ENCODE measurements at places on chromosomes 4 and X.
A peak's percentile ranks its signal among the peaks of the same experiment; 100 is the strongest.

- DNase-seq, result no peak
Observed at GRCh38 chrX:74242484-74243138, 61.4 kb upstream of the ZCCHC13 start.

GRCh38 chrX:74922922-74923543 lies 2.2 kb downstream of the NEXMIF start:
- DNase-seq, result no peak

DNA sequence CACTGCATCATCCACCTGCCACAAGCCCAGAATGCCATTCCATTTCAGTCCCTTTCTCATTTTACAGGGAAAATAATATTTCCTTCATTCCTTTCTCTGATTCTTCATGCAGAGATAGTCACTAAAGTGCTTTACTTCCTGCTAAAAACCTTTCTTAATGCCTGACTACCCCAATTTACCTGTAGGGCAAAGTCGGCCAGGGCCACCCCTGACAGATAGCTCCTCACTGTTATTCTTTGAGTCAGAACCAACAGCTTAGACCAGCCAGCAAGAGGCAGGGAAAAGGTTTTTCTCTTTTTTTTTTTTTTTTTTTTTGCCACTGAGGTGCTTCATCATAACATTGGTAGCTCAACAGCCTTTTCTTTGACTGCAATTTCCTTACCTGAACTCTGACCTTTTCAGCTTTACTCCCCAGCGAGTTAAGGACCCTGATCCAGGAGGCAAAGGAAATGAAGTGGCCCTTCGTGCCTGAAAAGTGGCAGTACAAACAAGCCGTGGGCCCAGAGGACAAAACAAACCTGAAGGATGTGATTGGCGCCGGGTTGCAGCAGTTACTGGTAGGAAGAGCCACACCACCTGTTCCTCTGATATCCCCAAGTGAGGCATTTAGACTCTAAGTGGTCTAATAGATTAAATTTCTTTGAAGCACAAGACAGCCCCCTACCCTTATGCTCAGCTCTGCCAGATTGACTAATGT lies 85.0 kb downstream of the ALPK1 start:
- peak; percentile 17 for DNase-seq

DNA sequence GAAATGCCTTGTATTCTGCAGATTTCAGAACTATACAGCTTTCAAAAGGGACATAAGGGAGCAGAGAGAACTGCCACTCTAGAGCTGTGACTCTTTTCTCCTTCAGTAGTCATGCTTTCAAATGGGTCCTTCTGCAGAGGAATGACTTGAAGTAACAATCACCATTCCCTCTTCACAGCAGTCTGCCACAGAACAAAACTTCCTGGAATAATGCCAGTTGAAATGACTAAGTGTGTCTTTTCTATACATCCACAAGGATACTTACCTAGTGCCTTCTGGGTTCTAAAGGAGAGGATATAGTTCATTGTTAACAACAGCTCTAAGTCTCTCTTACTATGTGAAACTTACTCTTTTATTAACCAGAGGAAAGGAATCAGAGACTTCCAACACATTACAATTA lies 515.4 kb upstream of the ATOH1 start:
- DNase-seq, result no peak

DNA sequence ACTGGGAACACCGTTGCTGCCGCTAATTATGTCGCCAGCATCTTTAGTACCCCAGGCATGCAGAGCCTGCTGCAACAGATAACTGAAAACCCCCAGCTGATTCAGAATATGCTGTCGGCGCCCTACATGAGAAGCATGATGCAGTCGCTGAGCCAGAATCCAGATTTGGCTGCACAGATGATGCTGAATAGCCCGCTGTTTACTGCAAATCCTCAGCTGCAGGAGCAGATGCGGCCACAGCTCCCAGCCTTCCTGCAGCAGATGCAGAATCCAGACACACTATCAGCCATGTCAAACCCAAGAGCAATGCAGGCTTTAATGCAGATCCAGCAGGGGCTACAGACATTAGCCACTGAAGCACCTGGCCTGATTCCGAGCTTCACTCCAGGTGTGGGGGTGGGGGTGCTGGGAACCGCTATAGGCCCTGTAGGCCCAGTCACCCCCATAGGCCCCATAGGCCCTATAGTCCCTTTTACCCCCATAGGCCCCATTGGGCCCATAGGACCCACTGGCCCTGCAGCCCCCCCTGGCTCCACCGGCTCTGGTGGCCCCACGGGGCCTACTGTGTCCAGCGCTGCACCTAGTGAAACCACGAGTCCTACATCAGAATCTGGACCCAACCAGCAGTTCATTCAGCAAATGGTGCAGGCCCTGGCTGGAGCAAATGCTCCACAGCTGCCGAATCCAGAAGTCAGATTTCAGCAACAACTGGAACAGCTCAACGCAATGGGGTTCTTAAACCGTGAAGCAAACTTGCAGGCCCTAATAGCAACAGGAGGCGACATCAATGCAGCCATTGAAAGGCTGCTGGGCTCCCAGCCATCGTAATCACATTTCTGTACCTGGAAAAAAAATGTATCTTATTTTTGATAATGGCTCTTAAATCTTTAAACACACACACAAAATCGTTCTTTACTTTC lies 1.8 kb downstream of the UBQLN2 start:
- peak; percentile 6 for DNase-seq

GRCh38 chr4:148445071-148445859 lies 3.1 kb upstream of the NR3C2 start:
- DNase-seq, result peak; percentile 31

- peak; percentile 2 for DNase-seq
Observed at GRCh38 chrX:110852180-110852579, 56.6 kb upstream of the CHRDL1 start.

DNA sequence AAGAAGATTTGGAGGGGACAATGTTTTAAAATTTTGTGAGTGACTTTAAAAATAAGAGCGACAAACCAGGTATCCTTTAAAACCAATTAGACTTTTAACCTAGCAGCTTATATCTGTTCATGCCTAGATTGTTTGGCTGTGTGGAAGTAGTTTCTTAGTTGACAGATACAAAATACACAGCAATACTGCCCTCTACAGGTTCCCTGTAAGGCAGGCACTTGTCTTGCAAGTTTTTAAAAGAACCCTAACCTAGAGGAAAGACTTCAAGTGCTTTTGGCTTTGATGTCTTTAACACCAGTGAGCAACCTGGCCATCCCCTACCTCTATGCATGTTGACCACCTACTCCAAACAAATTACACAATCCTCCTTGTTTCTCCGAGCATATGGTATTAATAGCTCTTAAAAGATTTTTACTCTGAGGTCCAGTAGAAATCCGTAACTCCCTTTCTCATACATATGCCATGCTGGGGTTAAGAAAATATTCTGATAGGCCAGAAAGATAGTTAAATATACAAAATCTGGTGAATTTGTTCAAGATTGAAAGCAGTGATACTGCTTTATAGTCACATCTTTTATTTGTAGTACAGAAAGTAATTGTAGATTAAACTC lies 273.0 kb downstream of the ARHGAP24 start:
- peak; percentile 76 for DNase-seq

DNA sequence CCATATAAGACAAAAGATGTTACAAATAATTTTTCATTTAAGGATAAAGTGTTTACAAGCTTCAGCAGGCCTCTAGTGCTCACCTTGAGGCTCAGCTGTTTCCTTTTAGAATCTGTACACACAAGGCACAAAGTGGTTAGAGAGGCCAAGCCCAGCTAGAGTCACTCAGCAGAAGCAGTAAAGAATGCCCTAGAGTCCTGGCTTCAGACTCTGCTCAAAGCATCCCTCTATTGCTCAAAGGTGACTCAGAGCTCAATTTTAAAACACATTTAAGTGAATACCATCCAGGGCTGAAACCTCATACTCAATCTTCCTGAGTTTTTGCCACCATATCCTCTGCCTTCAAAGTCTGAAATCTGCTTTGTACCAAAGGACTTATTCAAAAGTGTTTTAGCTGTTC lies 22.6 kb upstream of the PHF8 start:
- DNase-seq, result no peak

DNA sequence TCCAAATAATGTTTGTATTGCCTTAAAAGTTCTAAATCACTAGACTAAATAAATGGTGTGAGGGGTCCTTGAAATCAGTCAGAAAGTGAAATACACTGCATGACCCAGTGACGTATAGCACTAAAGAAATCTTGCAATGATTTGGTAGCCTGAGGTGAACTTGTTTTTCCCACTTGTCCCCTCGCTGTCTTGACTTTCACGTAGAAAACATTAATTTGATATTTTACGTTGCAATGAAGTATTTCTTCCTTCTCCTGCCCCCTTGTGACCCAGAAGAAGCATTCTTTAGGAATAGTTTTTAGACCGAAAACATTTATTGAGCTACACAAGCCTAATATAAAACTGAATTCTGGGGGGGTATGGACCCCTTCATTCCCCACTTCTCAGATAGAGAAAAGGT lies 3.7 kb downstream of the KLB start:
- DNase-seq, result no peak

DNA sequence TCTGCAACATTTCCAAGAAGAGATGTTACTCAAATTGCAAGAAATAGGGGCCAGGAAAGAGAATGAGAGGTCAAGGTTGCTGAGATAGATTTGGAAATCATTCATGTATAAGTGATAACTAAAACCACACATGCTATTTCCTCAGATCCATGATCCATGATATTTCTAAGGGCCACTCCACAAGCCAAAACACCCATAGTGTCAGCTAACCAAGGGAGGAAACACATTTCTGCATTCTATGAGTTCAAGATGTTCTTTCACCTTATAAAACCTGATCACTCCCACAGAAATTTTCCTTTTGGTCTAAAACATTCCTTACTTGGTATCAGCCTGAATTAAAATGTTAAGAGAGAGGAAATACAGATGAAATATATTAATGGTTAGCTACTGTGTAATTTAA lies 47.2 kb downstream of the TBCK start:
- no peak for DNase-seq

- no peak for DNase-seq
Observed at GRCh38 chr4:14568351-14568750, 433.9 kb upstream of the CPEB2 start.

GRCh38 chr4:183738081-183738673 lies 79.1 kb downstream of the TRAPPC11 start:
- no peak for DNase-seq

DNA sequence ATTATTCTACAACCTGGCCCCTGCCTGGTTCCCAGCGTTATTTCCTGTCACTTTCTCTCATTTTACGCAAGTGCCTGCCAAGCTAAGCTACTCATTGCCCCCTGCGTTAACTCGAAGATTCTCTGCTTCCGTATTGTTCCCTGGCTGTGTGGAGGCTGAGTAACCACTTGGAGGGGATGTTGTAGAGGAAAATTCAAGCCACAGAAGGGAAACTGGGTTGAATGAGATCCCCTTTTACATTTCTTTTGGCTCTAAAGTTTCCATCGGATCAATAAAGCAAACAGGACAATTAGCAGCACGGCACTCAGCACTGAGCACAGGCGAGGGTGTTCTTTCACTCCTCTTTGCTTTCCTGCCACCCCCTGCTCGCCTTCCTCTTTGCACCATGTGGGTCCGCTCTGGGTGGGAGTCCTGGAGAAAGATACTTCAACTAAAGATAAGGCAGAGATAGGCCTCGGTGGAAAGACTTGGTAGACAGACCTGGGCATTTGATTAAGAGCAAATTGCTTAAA lies 4.2 kb upstream of the TMSB4X start:
- DNase-seq, result no peak

DNA sequence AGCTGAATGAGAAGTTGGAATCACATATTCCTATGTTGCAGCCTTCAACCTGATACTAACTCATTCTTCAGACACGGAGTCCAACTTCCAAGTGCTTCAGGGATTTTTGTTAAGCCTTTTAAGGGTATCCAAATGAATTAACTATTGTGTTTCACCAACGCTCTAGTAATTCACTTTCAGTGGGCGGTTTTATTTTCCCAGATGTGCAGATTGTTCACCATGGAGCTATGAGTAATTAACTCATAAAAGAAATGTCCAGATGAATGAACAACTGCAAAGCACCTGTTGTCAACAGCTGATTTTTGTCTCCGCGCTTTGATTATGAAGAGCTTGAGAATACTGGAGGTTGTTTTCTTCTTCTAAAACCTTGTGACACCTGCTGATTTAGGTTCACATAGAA lies 187.6 kb downstream of the CBR4 start:
- no peak for DNase-seq

Data from SK-N-DZ (cell line).